ENCODE measurements at places on chromosomes 1 and 21. TPM values are rescaled to one million over a fixed set of nuclear protein-coding genes. Genes with fewer than 3 reads are reported as not detected.

GRCh38 chr1:159829273-159829634 lies 2.6 kb downstream of the SLAMF8 start:
- peak; percentile 60 for DNase-seq
- no peaks in the 10 kb centered on the region for H3K4me1 ChIP-seq
- no peaks in the 10 kb centered on the region for H3K27me3 ChIP-seq
- H3K36me3 ChIP-seq, result no peaks in the 10 kb centered on the region
- H3K27ac ChIP-seq, result no peak overlapping the region
- no peak overlapping the region for H3K4me3 ChIP-seq

DNA sequence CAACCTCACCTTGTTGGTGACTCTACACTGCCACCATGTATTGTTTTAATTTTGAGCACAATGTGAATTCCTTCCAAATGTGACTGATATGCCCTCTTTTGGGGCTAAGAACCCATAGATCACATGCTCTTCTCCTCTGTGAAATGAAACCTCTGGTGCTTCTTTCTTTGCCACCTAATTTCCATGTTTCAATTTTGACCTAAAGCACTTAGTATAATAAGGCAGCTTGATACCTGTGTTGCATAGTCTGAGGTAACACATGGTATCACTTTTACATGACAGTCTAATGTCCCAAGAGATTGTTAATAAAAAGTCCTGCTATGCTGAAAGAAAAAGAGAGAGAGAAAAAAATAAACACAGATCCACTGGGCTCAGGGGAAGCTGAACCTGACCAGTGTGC lies 24.2 kb downstream of the CLEC20A start:
- no peaks in the 10 kb centered on the region for H3K27me3 ChIP-seq
- no peaks in the 10 kb centered on the region for H3K4me1 ChIP-seq
- peaks cover 54% of the 10 kb centered on the region for H3K36me3 ChIP-seq
- H3K27ac ChIP-seq, result no peak overlapping the region

DNA sequence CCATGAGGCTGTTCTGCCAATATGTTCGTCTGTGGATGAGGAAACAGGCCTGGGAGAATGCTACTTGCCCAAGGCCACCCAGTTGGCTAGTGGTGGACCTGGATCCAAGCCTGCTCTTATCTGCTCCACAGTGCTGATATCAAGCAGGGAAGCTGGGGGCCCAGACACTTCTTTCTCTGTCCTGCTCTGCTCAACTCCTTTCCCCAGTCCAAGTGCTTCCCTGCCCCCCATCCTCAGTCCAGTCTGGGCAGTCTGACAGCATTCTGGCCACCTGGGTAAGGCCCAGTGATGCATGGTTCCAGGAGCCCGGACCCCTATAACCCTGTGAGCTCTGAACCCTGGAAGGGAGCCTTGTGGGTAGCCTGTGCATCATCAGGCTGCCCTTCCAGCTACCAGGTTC lies 4.2 kb upstream of the PAQR7 start:
- no peaks in the 10 kb centered on the region for H3K27me3 ChIP-seq
- no peaks in the 10 kb centered on the region for H3K36me3 ChIP-seq
- H3K4me1 ChIP-seq, result peaks cover 11% of the 10 kb centered on the region
- no peak overlapping the region for H3K27ac ChIP-seq
- DNase-seq, result no peak

- H3K27me3 ChIP-seq, result no peaks in the 10 kb centered on the region
- DNase-seq, result no peak
- H3K27ac ChIP-seq, result no peak overlapping the region
- H3K4me1 ChIP-seq, result no peaks in the 10 kb centered on the region
Measured at GRCh38 chr1:68917456-68917855, 420.6 kb upstream of the DEPDC1 start.

DNA sequence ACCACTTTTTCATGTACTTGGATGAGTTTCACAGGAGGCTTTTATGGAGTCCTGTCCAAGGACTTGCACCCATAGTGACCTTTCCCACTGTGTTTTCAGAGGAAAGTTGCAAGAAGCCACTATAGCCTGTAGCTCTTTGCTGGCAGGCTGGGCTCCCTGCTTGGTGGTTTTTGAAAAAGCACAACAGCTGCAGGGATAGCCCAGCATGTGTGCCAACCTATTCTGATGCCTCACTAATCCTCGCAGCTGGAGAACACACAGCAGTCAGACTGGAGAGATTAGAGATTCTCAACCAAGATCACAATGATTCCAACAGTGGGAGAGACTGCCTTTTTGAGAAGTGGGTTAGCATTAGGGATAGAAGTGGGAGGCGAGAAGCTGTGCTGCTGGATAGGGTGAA lies 24.1 kb upstream of the ARHGEF11 start:
- H3K36me3 ChIP-seq, result no peaks in the 10 kb centered on the region
- DNase-seq, result no peak
- no peaks in the 10 kb centered on the region for H3K4me1 ChIP-seq
- H3K4me3 ChIP-seq, result no peak overlapping the region

GRCh38 chr1:51733793-51734522 lies 117.1 kb downstream of the OSBPL9 start:
- no peak overlapping the region for H3K4me3 ChIP-seq
- no peaks in the 10 kb centered on the region for H3K36me3 ChIP-seq
- no peak for DNase-seq
- H3K27me3 ChIP-seq, result no peaks in the 10 kb centered on the region

- DNase-seq, result no peak
- no peak overlapping the region for H3K27ac ChIP-seq
- no peaks in the 10 kb centered on the region for H3K36me3 ChIP-seq
Measured at GRCh38 chr1:205074513-205074912, 9.7 kb downstream of the TMEM81 start.

GRCh38 chr1:228236744-228237143 lies 28.9 kb downstream of the OBSCN start:
- DNase-seq, result no peak
- no peak overlapping the region for H3K4me3 ChIP-seq
- no peaks in the 10 kb centered on the region for H3K27me3 ChIP-seq
- H3K4me1 ChIP-seq, result no peaks in the 10 kb centered on the region
- H3K36me3 ChIP-seq, result peaks cover 43% of the 10 kb centered on the region
- H3K27ac ChIP-seq, result no peak overlapping the region

- no peaks in the 10 kb centered on the region for H3K4me1 ChIP-seq
- H3K27me3 ChIP-seq, result no peaks in the 10 kb centered on the region
- no peak for DNase-seq
Measured at GRCh38 chr1:56973923-56974742, 8.3 kb upstream of the C8B start.

- no peaks in the 10 kb centered on the region for H3K4me1 ChIP-seq
- H3K27me3 ChIP-seq, result no peaks in the 10 kb centered on the region
- H3K36me3 ChIP-seq, result peaks cover 81% of the 10 kb centered on the region
- no peak overlapping the region for H3K4me3 ChIP-seq
- no peak overlapping the region for H3K27ac ChIP-seq
- no peak for DNase-seq
Measured at GRCh38 chr1:86739648-86740509, 35.5 kb downstream of the SH3GLB1 start.

- no peaks in the 10 kb centered on the region for H3K36me3 ChIP-seq
- DNase-seq, result no peak
- H3K27me3 ChIP-seq, result no peaks in the 10 kb centered on the region
- no peak overlapping the region for H3K27ac ChIP-seq
Measured at GRCh38 chr1:172993640-172994039, 57.1 kb downstream of the TNFSF18 start.

Gene LRRC53
- total RNA-seq, result not detected

Gene NEGR1
- total RNA-seq, result 9.9 TPM

Gene KLHDC9
- total RNA-seq, result 2.9 TPM

Gene USP25
- total RNA-seq, result 44.7 TPM

Gene ERICH3
- 0.07 TPM for total RNA-seq

Gene ATF3
- 27.6 TPM for total RNA-seq

Data from right atrium auricular region (tissue), 2 donors.